H9 (cell line): ENCODE measurements at places on chromosomes 7 and 10. TPM values are rescaled to one million over a fixed set of nuclear protein-coding genes. Genes with fewer than 3 reads are reported as not detected.

The PRF1 gene
- 0.18 TPM in 1 of 2 replicates, not detected in the other for total RNA-seq

The SORCS3 gene
- 0.04 and 0.18 TPM in 2 replicates for total RNA-seq

The NPY4R2 gene
- total RNA-seq, result 0.13 TPM in 1 of 2 replicates, not detected in the other

The FGFBP3 gene
- total RNA-seq, result 49.0 and 49.3 TPM in 2 replicates

The CHRM2 gene
- total RNA-seq, result not detected in 2 replicates

The HHEX gene
- total RNA-seq, result 1.8 and 2.2 TPM in 2 replicates

The OR6B1 gene
- not detected in 2 replicates for total RNA-seq

The RBP4 gene
- total RNA-seq, result not detected in 2 replicates

GRCh38 chr10:86684331-86685097 is 16.2 kb downstream of the LDB3 start:
- H3K36me3 ChIP-seq, result no peaks in the 10 kb centered on the region
- no peak overlapping the region for H3K27ac ChIP-seq
- no peak overlapping the region for H3K4me3 ChIP-seq
- H3K4me1 ChIP-seq, result no peaks in the 10 kb centered on the region; the same call in 1 of the 2 replicates

- no peak overlapping the region for H3K27ac ChIP-seq
- peaks cover 70% of the 10 kb centered on the region for H3K36me3 ChIP-seq
- no peak for DNase-seq
- H3K27me3 ChIP-seq, result no peaks in the 10 kb centered on the region
- H3K4me1 ChIP-seq, result no peaks in the 10 kb centered on the region
Measured at GRCh38 chr7:73487486-73487885, 34.6 kb downstream of the BAZ1B start.

- no peaks in the 10 kb centered on the region for H3K27me3 ChIP-seq
- H3K36me3 ChIP-seq, result peaks cover 5% of the 10 kb centered on the region
- H3K4me1 ChIP-seq, result no peaks in the 10 kb centered on the region
- DNase-seq, result no peak
- H3K27ac ChIP-seq, result no peak overlapping the region
Measured at GRCh38 chr7:37333075-37333474, 115.6 kb downstream of the ELMO1 start.

- no peaks in the 10 kb centered on the region; the same call in 1 of the 2 replicates for H3K27me3 ChIP-seq
- H3K36me3 ChIP-seq, result peaks cover 26% of the 10 kb centered on the region
- H3K4me3 ChIP-seq, result peak overlapping the region; percentile 74
- no peak for DNase-seq
- no peak overlapping the region for H3K27ac ChIP-seq
- H3K4me1 ChIP-seq, result no peaks in the 10 kb centered on the region
Measured at GRCh38 chr7:101154693-101155102, 422 bp downstream of the AP1S1 start.

- no peaks in the 10 kb centered on the region for H3K27me3 ChIP-seq
- H3K4me3 ChIP-seq, result no peak overlapping the region
- no peaks in the 10 kb centered on the region for H3K4me1 ChIP-seq
- DNase-seq, result no peak
Measured at GRCh38 chr7:156128496-156128895, 316.2 kb upstream of the SHH start.

- H3K4me1 ChIP-seq, result no peaks in the 10 kb centered on the region
- no peaks in the 10 kb centered on the region for H3K36me3 ChIP-seq
- H3K4me3 ChIP-seq, result no peak overlapping the region
- no peak for DNase-seq
Measured at GRCh38 chr7:143979359-143979758, 20.8 kb upstream of the OR6B1 start.

- H3K4me1 ChIP-seq, result peaks cover 5% of the 10 kb centered on the region; the same call in 1 of the 2 replicates
- H3K27ac ChIP-seq, result no peak overlapping the region
- no peaks in the 10 kb centered on the region for H3K27me3 ChIP-seq
- no peak for DNase-seq
- no peak overlapping the region for H3K4me3 ChIP-seq
Measured at GRCh38 chr7:66198469-66198868, 6.7 kb upstream of the TPST1 start.

DNA sequence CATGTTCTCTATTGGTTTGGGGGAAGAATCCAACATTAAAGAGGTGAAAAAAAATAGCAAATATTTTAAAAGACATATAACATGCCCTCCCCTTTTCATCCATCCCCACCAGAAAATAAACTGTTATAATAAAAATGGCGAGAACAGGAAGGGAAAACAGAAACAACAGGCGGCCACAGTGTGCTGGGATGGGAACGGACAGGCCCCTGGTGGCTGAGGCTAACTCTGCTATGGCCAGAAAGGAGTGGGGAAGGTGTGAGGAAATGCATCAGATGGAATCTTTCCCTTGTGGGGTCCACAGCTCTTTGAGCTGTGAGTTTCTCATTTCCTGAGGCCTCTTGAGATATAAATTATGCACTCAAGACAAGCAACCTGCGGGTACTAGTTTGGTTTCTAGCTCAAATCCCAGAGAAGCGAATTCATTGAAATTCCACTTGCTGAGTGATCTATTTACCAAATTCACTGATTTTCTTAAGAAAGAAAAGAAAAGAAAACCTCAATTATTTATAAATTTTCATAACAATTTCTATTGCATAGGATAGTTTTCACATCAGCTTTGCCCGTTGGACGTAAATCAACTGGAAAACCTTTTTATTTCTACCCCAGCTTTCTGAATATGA is 139.5 kb downstream of the BMPER start:
- H3K36me3 ChIP-seq, result no peaks in the 10 kb centered on the region
- no peak overlapping the region for H3K27ac ChIP-seq
- H3K4me1 ChIP-seq, result no peaks in the 10 kb centered on the region

GRCh38 chr10:19956516-19957032 is 140.3 kb downstream of the PLXDC2 start:
- no peak for DNase-seq
- peaks cover 3% of the 10 kb centered on the region; the same call in 1 of the 2 replicates for H3K4me1 ChIP-seq
- H3K36me3 ChIP-seq, result 0 out of 3 replicates have a peak, but pooled peaks cover 2% of the 10 kb centered on the region

- no peak overlapping the region for H3K27ac ChIP-seq
- peaks cover 65% of the 10 kb centered on the region for H3K36me3 ChIP-seq
- H3K4me3 ChIP-seq, result no peak overlapping the region
- H3K27me3 ChIP-seq, result no peaks in the 10 kb centered on the region; the same call in 1 of the 2 replicates
Measured at GRCh38 chr10:126902157-126902556, 3.1 kb upstream of the DOCK1 start.

- H3K27ac ChIP-seq, result no peak overlapping the region
- no peaks in the 10 kb centered on the region for H3K4me1 ChIP-seq
- no peak for DNase-seq
- H3K27me3 ChIP-seq, result no peaks in the 10 kb centered on the region
- no peak overlapping the region for H3K4me3 ChIP-seq
Measured at GRCh38 chr10:113301342-113301984, 251.4 kb upstream of the HABP2 start.

DNA sequence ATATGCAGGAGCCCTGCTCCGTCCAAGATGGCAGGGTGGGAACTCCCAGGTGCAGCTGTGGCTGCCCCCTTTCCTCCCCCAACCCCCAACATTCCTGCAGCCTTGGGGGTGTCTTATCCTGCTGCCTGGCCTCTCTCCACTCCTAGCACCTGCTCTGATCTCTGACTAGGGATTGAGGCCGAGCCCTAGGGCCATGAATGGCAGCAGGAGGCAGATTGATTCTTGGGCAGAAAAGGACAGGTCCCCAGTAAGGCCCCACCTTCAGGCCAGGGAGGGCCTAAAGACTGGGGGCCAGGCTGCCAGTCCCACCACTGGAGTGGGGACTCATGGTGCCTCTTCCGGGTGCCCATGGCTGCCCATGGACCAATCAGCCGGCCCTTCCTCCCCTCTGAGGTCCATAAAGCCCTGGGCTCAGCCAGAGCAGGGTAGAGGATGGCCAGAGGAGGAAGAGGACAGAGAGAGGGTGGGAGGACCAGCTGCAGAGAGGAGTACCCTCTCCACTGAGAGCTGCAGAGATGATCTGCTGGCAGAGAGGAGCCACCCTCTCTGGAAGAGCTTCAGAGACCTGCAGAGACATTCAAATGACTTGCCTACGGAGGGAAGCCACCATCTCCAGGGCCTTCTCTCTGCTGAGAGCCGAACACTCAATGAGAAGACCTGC is 8.3 kb upstream of the COA1 start:
- H3K4me1 ChIP-seq, result no peaks in the 10 kb centered on the region
- no peaks in the 10 kb centered on the region for H3K36me3 ChIP-seq
- H3K27me3 ChIP-seq, result no peaks in the 10 kb centered on the region
- DNase-seq, result no peak
- H3K27ac ChIP-seq, result no peak overlapping the region
- no peak overlapping the region for H3K4me3 ChIP-seq

DNA sequence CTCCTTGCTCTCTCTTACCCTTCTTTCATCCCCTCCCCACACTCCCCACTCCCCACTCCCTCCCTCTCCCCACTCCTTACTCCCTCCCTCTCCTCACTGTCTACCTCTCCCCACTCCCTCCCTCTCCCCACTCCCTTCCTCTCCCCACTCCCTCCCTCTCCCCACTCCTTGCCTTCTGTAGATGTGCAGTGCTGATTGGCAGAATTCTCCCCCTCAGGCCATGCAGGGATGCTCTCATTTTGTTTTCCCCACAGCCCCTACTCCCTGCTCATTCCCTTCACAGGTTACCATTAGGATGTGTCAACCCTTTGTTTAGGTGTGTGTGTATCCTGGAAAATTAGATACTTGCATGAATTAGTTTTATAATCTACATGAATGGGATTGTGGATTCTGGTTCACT is 90.3 kb downstream of the CELF2 start:
- peaks cover 3% of the 10 kb centered on the region for H3K36me3 ChIP-seq
- no peaks in the 10 kb centered on the region for H3K27me3 ChIP-seq
- no peak overlapping the region for H3K4me3 ChIP-seq
- DNase-seq, result no peak
- peaks cover 5% of the 10 kb centered on the region; the same call in 1 of the 2 replicates for H3K4me1 ChIP-seq

GRCh38 chr7:95723583-95724180 is 48.7 kb upstream of the DYNC1I1 start:
- H3K27ac ChIP-seq, result no peak overlapping the region
- H3K4me1 ChIP-seq, result no peaks in the 10 kb centered on the region
- H3K4me3 ChIP-seq, result no peak overlapping the region
- no peaks in the 10 kb centered on the region for H3K27me3 ChIP-seq
- H3K36me3 ChIP-seq, result no peaks in the 10 kb centered on the region
- DNase-seq, result peak; percentile 55

GRCh38 chr7:134210976-134211663 is 84.0 kb downstream of the LRGUK start:
- peaks cover 13% of the 10 kb centered on the region; the same call in 1 of the 2 replicates for H3K36me3 ChIP-seq
- no peak for DNase-seq
- H3K4me3 ChIP-seq, result no peak overlapping the region
- no peaks in the 10 kb centered on the region; the same call in 1 of the 2 replicates for H3K27me3 ChIP-seq
